ENCODE measurements at places on chromosomes 7 and 10.

- no peak for DNase-seq
These were observed 180.3 kb upstream of the MYO3A start for GRCh38 chr10:25753776-25754175.

DNA sequence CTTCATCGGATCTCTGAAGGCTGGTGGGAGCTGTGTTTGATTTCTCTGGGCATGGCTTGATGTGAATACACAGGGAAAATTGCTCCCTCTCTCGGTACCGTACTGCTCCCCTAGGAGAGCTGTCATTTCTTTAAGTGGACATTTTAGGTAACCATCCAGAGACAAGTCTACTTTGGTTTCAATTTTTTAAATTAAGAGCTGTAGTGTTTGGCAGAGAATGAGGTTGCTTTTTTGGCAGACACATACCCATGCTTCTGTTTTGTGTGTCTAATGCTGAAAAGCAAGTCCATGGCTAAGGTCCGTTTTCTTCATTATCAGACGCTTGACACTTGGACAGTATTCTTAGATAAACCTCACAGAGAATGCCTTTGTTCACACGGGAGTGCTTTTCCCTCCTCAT lies 61.3 kb upstream of the TRIL start:
- DNase-seq, result no peak

DNA sequence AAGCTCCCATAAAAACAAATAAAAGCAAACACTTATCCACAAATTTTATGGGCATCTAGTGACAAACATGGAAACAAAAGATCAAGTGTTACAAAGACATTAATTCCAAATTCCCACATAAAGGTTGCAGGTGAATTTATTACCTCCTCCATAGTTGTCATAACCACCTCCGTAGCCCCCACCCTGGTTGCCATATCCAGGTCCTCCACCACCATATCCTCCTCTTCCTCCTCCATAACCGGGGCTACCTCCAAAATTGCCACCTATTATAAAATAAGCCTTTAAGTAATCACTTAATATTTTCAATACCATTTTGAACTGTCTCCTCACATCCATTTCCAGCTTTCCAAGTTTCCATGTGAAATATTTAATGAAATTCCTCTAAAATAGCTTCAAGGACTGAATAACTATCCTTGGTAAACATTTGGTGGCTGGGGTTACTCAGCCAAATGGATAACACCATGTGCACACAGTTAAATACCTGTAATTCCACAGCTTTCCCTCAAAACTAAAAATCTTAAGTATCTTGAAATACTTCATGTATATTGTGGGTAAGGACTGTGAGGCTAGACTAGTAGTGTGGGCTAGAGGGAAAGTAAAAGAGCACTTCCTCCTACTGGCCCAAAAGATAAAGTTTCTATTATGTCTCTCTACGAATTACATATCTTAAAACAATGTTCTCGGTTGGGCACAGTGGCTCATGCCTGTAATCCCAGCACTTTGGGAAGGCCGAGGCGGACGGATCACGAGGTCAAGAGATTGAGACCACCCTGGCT lies 6.9 kb downstream of the HNRNPA2B1 start:
- no peak for DNase-seq

- DNase-seq, result no peak
These were observed 64.0 kb upstream of the DNAJB12 start for GRCh38 chr10:72418679-72419078.

DNA sequence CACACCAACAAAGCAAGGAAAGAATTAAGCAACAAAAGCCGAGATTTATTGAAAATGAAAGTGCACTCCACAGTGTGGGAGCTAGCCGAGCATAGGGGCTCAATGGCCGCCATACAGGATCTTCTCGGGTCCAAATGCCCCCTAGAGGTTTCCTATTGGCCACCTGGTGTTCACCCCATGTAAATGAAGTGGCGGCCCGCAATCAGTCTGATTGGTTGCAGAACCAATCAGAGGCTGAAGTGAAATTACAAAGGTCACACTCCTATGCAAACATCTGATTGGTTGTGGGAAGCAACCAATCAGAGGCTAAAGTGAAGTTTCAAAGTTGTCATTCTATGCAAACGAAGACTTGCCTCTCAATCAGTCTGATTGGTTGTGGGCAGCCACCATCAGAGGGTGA lies 61.8 kb upstream of the SLC35B4 start:
- DNase-seq, result no peak
